ENCODE measurements at places on chromosomes 4 and X. TPM values are rescaled to one million over a fixed set of nuclear protein-coding genes. Genes with fewer than 3 reads are reported as not detected.

DNA sequence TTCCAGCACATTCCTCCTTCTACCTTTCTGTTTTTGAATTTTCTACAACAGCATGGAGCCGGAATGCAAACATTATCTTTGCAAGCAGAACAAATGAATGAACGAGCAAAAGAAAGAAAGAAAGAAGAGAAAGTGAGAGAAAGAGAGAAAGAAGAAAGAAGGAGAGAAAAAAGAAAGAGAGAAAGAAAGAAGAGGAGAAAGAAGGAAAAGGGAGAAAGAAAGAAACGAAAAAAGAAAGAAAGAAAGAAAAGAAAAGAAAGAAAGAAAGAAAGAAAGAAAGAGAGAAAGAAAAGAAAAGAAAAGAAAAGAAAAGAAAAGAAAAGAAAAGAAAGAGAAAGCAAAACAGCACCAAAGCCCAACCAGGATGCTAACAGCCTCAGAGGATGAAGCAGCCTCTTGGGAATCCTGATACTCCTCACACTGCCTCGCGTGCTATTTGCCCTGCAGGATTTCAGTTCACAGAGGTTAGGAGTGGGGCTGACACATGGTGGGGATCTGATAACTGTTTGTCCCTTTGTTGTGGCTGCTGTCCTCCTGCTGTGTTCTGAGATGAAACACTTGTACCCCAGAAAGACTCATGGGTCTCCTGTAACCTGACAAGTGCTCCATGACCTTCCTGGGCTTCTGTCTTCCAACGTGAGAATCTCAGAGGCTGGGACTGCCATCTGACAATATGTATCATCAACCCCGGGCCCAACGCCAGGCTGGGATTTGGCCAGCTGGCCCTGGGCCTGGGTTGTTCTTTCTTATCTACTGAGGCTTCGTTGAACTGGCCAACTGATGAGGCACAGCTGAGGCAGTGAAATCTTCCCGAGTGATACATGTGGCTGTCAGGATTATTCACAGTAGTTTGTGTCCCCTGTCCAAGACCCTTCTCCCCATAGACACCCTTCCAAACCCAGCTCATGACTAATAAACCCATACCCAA lies 61.0 kb downstream of the SEPSECS start:
- no peak for DNase-seq

Gene SPACA5
- not detected for total RNA-seq

DNA sequence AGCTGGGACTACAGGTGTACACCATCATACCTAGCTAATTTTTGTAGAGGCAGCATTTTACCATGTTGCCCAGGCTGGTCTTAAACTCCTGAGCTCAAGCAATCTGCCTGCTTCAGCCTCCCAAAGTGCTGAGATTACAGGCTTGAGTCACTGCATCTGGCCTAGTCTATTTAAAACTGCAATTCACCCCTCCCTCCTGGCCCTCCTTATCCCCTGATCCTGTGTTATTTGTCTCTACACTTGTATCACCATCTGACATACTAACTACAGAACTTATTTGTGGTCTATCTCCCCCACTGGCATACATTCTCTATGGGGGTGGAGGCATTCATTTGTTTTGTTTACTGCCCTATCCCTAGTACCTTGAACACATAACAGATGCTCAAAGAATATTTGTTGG lies 23.7 kb downstream of the CC2D2A start:
- no peak for DNase-seq

DNA sequence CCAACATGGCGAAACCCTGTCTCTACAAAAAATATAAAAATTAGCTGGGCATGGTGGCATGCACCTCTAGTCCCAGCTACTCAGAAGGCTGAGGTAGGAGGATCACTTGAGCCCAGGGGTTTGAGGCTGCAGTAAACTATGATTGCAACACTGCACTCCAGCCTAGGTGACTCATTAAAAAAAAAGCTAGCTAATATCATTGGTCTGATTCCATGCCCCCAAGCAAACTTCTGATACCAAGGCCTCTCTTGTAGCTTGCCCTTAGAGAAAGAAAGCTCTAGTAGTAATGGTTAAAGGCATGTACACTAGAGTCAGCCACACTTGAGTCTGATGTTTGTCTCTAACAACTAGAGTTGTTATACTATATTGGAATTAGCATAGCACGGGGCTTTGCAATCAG lies 32.6 kb upstream of the PHF8 start:
- DNase-seq: no peak

Gene GLRA3
- total RNA-seq: 0.16 TPM

Gene CYP4V2
- total RNA-seq: 28.2 TPM

DNA sequence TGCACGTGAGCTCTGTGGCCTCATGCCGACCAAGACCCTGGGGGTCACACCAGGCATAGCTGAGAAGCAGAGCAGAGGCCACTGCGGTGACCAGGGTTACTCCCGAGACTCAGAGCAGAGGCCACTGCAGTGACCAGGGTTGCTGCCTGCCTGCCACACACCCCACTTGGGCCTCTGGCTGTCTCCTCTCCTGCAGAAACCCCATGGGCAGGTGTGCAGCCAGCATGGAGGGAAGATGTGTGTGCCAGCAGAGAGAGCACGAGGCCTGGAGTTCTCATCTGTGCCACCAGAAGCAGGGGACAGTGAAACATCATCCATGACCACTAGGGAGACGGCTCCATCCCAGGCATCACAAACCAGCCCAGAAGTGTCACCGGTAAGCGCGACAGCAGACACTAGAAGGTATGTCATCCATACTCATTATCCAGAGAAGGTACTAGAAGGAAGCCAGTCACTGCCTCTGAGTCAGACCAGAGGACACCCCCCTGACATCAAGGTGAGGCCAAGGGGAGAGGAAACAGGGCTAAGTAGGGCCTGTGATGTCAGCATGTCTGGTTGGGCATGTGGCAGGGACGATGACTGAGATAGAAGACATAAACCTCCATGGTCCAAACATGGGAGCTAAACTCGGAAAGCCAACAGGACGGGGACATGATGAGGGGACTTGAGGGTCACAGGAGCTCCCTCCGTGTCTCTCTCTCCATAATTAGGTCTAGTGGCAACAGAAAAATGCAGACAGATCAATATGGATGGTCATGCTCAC lies 24.2 kb upstream of the SPON2 start:
- DNase-seq: no peak

- no peak for DNase-seq
These were observed 89.3 kb upstream of the STX18 start for GRCh38 chr4:4631150-4631549.

DNA sequence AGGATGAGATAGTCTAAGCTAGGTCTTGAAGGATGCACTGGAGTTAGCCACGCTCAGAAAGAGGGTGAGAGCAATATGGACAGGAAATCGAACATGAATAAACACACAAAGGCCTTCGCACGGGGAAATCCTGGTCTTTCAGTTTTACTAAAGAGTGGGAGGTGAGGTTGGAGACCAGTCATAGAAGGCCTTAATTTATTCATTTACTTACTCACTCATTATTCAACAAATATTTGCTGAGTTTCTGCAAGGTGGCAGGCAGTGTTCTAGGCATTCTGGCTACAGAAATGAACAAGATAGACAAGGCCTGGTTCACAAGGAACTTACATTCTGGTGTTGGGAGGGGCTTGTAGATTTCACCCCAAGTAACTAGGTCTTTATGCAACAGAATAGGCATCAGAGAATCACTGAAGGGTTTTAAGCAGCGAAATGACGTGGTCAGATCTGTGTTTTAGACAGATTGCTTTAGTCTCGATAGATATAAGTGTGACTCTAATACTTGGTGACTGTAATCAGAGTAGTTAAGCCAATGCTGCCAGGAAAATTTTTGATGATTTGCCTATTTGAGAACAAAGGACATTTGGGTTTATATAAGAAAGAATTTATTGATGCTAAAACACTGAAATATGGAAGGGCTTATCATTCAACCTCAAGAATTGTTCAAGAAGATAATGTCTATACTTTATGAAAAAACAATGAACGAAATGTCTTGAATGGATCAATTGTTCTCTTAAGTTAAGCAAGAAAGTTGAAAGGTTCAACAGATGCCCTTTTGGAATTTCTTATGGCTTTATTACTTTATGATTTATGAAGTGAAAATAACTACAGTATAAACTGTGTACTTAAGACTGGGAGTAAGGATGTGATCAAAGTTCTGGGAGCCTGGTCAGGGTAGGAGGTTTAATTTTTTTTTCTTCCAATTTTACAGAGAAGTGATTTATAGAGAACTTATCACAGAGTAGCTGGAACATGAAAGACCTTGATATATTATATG lies 184.4 kb upstream of the CASK start:
- no peak for DNase-seq

DNA sequence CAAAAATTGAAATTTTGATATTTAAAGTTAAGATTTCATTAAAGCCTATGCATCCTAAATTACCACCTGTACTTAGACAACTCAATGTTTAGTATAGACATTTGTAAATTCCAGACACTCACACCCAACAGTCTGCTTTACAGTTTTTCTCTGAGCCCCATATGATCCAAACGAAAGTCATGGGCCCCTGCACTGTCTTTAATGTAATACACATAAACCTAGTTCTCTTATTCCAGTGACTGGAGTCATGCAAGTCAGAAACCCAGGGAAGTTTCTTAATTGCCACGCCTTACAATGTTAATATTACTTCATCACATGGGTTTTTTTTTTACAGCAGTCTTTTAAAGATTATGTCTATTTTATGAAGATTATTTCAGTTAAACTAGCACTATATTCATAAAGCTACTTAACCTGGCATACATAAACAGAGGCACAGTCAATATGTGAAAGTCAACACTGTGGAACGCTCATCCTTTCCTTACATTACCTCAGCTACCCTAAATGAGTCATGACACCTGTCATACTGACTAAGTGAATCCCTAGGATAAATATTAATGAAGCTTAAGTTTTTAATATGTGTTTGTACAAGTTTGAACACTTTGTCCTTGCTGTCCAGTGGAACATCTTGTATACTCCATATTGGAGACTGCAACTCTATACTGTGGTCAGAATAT lies 67.7 kb upstream of the H2AZ1 start:
- no peak for DNase-seq

GRCh38 chr4:8008391-8008790 lies 68.7 kb upstream of the AFAP1 start:
- DNase-seq: no peak

GRCh38 chrX:97074400-97074799 lies 190.7 kb downstream of the RPA4 start:
- no peak for DNase-seq

Gene PDHA1
- total RNA-seq: 90.3 TPM

DNA sequence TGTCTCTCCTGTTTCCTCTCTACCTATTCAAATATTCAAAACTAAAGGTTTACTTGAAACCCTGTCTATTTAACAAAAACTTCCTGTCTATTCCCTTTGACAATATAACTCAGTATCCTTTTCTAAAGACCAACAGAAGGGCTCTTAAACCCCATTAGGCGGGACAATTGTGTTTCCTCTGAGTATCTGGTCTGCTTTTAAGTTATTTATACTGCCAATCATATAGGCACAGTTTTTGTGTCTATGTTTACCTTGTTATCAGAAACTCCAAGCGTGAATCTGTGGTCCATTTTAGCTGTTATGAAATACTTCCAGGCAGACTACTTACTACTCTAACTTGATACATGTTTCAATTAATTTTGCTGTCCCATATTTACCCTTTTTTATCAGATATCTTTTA lies 350.0 kb upstream of the CTSO start:
- DNase-seq: no peak

GRCh38 chrX:67342138-67342537 lies 201.7 kb upstream of the AR start:
- no peak for DNase-seq

All from urinary bladder (tissue), 4 donors.